ENCODE measurements at places on chromosomes 13 and 19. TPM values are rescaled to one million over a fixed set of nuclear protein-coding genes. Genes with fewer than 3 reads are reported as not detected.

The KLK6 gene
- polyA plus RNA-seq, result not detected

The RPL18A gene
- polyA plus RNA-seq, result 998 TPM

The ZNF700 gene
- 3.3 TPM for polyA plus RNA-seq

The MAB21L1 gene
- 0.57 TPM for polyA plus RNA-seq

The UNC13A gene
- 0.05 TPM for polyA plus RNA-seq

The C19orf38 gene
- 0.23 TPM for polyA plus RNA-seq

The LGALS4 gene
- 0.45 TPM for polyA plus RNA-seq

The C19orf67 gene
- not detected for polyA plus RNA-seq

The CPAMD8 gene
- polyA plus RNA-seq, result 19.7 TPM

The CERS1 gene
- 1.1 TPM for polyA plus RNA-seq

The ZNF345 gene
- polyA plus RNA-seq, result 2.6 TPM

The ICAM5 gene
- 0.86 TPM for polyA plus RNA-seq

The ODAD3 gene
- polyA plus RNA-seq, result 1.1 TPM

The LIM2 gene
- not detected for polyA plus RNA-seq

The DCT gene
- 0.18 TPM for polyA plus RNA-seq

The NAT14 gene
- polyA plus RNA-seq, result 15.8 TPM

The ZC3H4 gene
- 12.4 TPM for polyA plus RNA-seq

The ZNF560 gene
- not detected for polyA plus RNA-seq

The TLE5 gene
- polyA plus RNA-seq, result 1,565 TPM

The SPRYD7 gene
- 13.9 TPM for polyA plus RNA-seq

The AP1M2 gene
- polyA plus RNA-seq, result 0.09 TPM

The IFNL4 gene
- not detected for polyA plus RNA-seq

The COPE gene
- polyA plus RNA-seq, result 180 TPM

The FGF9 gene
- 3.6 TPM for polyA plus RNA-seq

The HSH2D gene
- 0.18 TPM for polyA plus RNA-seq

The SERTAD3 gene
- polyA plus RNA-seq, result 36.2 TPM

The ZNF223 gene
- 3.6 TPM for polyA plus RNA-seq

Data from right cardiac atrium (tissue), 5 donors.